Right atrium auricular region (tissue), 2 donors: ENCODE measurements at places on chromosomes 13 and 19. TPM values are rescaled to one million over a fixed set of nuclear protein-coding genes. Genes with fewer than 3 reads are reported as not detected.

DNA sequence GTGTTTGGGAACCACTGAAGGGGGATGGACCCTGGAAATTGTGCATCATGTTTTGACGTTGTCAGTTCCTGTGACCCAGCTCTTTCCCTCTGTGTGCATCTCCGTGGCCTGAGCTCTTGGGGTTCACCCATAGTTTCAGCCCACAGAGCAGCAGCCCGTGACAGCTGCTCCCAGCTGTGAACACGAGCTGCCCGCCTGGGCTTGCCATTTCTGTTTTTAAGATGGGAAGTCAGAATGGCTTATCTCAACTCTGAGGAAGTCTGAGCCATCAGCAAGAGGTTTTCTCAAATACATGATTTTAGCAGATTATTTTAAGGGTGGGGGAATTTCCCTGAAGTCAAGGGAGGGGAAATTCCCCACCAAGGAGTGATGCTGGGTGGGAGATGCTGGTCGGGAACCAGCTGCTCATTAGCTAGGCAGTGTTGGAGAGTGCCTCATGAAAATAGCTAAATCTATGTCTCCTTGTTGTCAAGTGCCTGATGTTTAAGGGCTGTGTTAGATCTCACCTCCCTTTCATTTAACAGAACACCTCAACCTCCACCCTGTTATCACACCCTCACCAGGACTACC lies 34.8 kb upstream of the C1QTNF9 start:
- no peaks in the 10 kb centered on the region for H3K27me3 ChIP-seq
- H3K36me3 ChIP-seq = no peaks in the 10 kb centered on the region
- H3K27ac ChIP-seq = peak overlapping the region; percentile 46
- peaks cover 53% of the 10 kb centered on the region for H3K4me1 ChIP-seq
- H3K4me3 ChIP-seq = no peak overlapping the region

DNA sequence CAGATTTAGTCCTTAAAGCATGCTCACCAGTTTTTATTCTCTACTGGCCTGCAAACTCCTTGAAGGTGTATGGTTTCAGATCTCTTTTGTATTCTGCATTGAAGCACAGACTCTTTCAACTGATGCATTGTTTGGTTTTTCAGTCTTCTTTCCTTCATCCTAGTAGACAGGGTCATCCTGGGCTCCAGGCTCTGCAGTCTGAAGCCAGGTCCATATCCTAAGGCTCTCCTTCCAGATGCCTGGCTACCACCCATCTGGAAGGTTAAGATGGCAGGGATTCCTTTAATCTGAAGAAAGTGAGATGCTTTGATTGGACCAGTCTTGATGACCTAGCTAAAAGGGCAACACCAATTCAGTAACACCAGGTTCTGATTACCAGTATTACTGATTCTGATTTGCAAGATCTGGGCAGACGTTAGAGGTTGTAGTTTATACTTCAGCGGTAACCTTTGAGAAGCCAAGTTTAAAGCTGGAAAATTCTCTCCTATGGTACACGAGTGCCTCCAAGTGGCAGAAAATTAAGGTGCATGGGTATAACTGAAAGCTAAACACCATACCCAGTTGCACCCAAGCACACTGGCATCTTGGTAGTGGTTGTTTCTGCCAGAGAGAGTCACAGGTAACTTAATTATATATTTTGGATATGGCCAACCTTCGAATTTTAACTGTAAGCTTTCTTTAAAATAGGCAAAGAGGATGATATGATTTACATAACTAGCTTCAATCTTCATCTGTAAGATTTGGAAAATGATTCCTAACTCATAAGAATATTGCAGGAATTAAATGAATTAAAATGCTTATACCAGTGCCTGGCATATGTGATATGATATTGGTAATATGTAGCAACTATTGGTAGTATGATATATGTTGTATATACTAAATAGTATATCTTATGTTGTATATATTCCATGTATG lies 1651.9 kb upstream of the MIR17HG start:
- H3K27ac ChIP-seq = no peak overlapping the region
- DNase-seq = no peak
- H3K36me3 ChIP-seq = no peaks in the 10 kb centered on the region
- no peak overlapping the region for H3K4me3 ChIP-seq

- H3K4me1 ChIP-seq = no peaks in the 10 kb centered on the region
- no peaks in the 10 kb centered on the region for H3K36me3 ChIP-seq
- DNase-seq = no peak
- no peak overlapping the region for H3K4me3 ChIP-seq
These were observed 787.3 kb upstream of the KLHL1 start for GRCh38 chr13:70895599-70895998.

GRCh38 chr19:16659464-16659831 lies 496 bp downstream of the SMIM7 start:
- peak overlapping the region; percentile 82 for H3K4me3 ChIP-seq
- H3K36me3 ChIP-seq = peaks cover 28% of the 10 kb centered on the region
- peak overlapping the region; percentile 95 for H3K27ac ChIP-seq
- no peaks in the 10 kb centered on the region for H3K27me3 ChIP-seq

DNA sequence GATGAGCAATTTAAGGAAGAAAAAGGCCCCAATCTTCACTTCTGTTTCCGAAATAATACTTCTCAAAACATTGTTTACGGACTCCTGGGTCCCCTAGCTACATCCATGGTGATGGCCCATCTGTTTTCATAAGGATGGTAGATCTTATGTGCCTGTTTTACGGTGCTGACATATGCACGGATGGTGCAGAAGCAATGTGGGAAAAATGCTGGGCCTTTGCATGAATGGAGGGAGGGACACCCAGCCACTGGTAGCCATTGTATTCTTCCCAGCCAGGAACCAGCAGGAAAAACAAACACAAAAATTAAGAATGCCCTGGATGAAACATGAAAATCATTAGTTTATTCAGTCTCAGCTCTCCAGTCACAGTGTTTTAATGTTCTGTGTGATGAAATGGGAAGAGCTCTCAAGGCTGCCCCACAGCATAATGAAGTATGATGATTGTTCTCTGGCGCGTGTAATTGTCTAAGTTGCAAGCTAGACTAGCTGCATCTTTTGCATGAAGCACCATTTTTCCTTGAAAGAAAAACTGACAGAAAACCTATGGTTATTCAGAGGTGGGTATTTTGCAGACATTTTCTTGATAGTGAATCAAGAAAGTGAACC lies 1201.1 kb upstream of the SLC10A2 start:
- H3K4me1 ChIP-seq = no peaks in the 10 kb centered on the region
- H3K27me3 ChIP-seq = no peaks in the 10 kb centered on the region
- no peak overlapping the region for H3K4me3 ChIP-seq
- no peaks in the 10 kb centered on the region for H3K36me3 ChIP-seq

GRCh38 chr19:33804021-33804799 lies 7.5 kb downstream of the KCTD15 start:
- H3K4me3 ChIP-seq = no peak overlapping the region
- no peaks in the 10 kb centered on the region for H3K27me3 ChIP-seq
- peak; percentile 87 for DNase-seq

- DNase-seq = no peak
- H3K36me3 ChIP-seq = no peaks in the 10 kb centered on the region
- H3K27me3 ChIP-seq = no peaks in the 10 kb centered on the region
- H3K4me1 ChIP-seq = no peaks in the 10 kb centered on the region
These were observed 141.2 kb upstream of the KLHL1 start for GRCh38 chr13:70249332-70250064.

DNA sequence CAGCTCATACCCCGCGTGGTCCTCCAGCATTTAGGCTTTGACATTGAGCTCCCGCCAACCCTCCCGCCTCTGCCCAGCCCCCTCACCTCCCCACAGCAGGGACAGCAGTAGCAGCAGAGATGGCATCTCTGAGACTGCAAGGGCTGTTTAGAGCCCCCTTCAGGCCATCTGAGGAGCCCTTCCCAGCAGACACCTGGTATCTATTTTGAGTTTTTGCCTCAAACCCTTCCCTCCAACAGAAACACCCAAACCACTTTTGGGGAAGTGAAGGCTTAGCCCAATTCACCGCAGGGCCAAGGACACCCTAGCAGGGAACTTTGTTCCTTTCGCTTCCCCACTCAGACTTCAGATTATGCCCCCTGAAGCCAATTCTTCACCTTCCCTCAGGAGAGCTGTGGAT lies 6.3 kb upstream of the ZNF175 start:
- H3K4me1 ChIP-seq = no peaks in the 10 kb centered on the region
- no peaks in the 10 kb centered on the region for H3K36me3 ChIP-seq
- H3K4me3 ChIP-seq = no peak overlapping the region
- H3K27ac ChIP-seq = no peak overlapping the region

DNA sequence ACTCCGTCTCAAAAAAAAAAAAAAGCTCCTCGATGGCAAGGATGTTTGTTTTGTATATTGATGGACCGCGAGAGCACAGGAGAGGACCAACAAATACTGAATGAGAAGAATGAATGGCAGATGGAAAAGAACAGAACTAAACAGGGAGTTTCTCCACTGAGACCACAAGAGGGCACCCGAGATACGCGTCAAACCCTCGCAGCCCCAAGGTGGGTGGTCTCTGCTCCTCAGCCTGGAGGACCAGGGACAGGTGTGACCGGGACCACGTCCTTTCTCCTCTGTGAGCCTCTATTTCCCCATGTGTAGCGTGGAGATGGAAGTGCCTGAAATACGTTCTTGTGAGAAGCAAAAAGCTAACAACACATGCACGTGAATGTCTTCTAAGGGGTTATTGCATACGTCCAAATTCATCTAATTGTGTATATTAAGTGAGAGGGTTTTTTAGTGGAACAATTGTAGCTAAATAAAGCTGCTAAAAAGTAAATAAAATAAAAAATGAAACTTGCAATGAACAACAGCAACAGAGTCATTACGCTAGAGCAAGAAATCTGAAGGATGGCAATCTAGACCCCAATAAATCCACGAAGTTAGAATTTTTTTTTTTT lies 8.3 kb upstream of the CDC42EP5 start:
- H3K27ac ChIP-seq = no peak overlapping the region
- no peaks in the 10 kb centered on the region for H3K4me1 ChIP-seq
- no peak for DNase-seq
- H3K27me3 ChIP-seq = no peaks in the 10 kb centered on the region
- H3K36me3 ChIP-seq = no peaks in the 10 kb centered on the region

The CEACAM20 gene
- total RNA-seq = not detected

GRCh38 chr13:75901501-75901900 lies 265.4 kb downstream of the LMO7 start:
- H3K4me1 ChIP-seq = no peaks in the 10 kb centered on the region
- H3K36me3 ChIP-seq = no peaks in the 10 kb centered on the region
- no peak for DNase-seq
- no peaks in the 10 kb centered on the region for H3K27me3 ChIP-seq

DNA sequence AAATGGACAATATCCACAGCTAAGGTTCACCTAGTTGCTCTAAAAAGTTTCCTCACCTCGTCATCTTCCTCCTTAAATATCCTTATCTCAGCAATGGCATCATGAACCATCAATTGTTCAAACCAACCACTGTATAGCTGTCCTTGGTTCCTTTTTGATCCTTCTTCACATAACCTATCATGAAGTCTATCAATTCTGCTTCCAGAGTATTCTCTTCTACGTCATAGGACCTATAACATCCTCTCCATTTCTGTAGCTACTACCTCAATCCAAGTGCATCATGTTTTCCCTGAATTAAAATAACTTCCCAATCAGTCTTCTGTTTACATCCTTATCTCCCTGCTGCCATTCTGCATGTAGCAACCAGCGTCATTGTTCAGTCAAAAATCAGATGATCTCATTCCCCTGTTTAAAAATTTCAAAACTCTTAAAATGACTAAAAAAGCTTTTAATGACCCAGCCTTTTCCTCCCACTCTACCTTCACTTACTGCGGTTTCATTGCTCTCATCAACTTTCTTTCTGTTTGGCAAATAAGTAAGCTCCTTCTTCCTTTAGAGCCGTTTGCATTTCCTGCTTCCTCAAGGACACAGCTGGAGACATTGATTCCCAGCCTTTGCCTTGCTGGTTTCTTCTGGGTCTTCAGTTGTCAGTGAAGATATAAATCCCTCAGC lies 223.9 kb upstream of the MIR17HG start:
- DNase-seq = no peak
- no peaks in the 10 kb centered on the region for H3K36me3 ChIP-seq
- H3K4me3 ChIP-seq = no peak overlapping the region
- no peak overlapping the region for H3K27ac ChIP-seq
- no peaks in the 10 kb centered on the region for H3K4me1 ChIP-seq

The PTGIR gene
- total RNA-seq = 7.0 TPM

DNA sequence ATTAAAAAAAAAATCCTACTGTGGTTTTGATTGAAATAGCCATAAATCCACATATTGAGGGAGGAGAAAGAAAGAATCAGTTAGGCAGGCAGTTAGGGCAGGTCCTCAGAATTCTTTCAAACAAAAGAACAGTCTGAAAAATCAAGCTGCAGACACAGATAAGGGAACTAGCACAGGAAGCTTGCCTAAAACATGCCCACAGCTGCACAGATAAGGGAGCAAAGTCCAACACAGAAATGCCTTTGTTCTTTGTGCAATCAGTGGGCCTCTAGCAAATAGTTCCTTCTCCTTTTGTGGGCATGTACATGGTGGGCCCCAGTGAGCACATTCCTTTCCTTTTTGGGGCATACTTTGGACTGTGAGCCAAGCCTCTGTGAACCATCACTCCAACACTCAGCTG lies 42.7 kb downstream of the UTP14C start:
- no peaks in the 10 kb centered on the region for H3K27me3 ChIP-seq
- no peak for DNase-seq
- no peak overlapping the region for H3K4me3 ChIP-seq

The NLRP11 gene
- total RNA-seq = not detected

DNA sequence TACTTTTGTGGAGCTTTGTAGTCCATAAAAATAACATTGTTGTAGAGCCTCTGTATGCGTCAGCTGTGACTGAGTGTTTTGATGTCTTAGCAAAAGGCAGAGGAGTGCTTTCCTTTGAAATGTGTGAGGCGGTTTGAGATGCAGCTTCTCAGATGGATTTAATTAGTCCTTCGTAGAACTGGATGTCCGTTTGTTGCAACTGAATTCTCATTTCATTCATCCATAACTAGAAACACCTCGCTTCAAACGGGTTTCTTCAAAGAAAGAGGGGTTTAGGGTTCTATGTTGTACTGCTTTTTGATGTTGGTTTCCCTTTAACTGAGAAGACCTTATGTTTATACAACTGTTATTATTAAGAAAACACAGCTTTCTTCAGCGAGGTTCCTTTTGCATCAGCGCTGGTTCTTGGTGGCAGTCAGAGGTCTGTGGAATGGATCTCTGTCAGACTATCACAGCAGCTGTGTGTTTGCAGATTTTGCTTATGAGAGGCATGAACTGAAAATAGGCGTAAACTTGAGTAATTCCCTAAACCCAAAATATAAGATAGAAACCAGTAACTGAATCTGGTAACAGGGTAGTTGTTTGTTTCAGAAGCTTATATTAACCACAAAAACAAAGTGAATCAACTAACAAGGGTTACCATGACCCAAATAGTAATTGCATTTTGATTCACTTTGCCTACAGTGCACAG lies 194.4 kb downstream of the GGACT start:
- no peaks in the 10 kb centered on the region for H3K4me1 ChIP-seq
- no peak for DNase-seq
- peak overlapping the region; percentile 50 for H3K27ac ChIP-seq
- H3K36me3 ChIP-seq = no peaks in the 10 kb centered on the region

The OR10H1 gene
- total RNA-seq = not detected

GRCh38 chr13:32538143-32538620 lies 413 bp downstream of the N4BP2L2 start:
- no peak for DNase-seq
- peaks cover 16% of the 10 kb centered on the region for H3K36me3 ChIP-seq
- peaks cover 38% of the 10 kb centered on the region for H3K4me1 ChIP-seq
- H3K27me3 ChIP-seq = no peaks in the 10 kb centered on the region
- H3K27ac ChIP-seq = peak overlapping the region; percentile 92

The CYP2A6 gene
- not detected for total RNA-seq

The CPAMD8 gene
- total RNA-seq = 5.5 TPM

The C19orf81 gene
- total RNA-seq = 4.6 TPM

- no peaks in the 10 kb centered on the region for H3K27me3 ChIP-seq
- H3K4me3 ChIP-seq = peak within 1 kb of the TSS; percentile 42
These were observed at the start of gene SERTM1 for GRCh38 chr13:36673838-36674326. SERTM1 (plus strand) TSS chr13:36674020; CDS start chr13:36695079, 21,059 bp downstream.
